ENCODE measurements at places on chromosomes 1 and 21.
A peak's percentile ranks its signal among the peaks of the same experiment; 100 is the strongest.

DNA sequence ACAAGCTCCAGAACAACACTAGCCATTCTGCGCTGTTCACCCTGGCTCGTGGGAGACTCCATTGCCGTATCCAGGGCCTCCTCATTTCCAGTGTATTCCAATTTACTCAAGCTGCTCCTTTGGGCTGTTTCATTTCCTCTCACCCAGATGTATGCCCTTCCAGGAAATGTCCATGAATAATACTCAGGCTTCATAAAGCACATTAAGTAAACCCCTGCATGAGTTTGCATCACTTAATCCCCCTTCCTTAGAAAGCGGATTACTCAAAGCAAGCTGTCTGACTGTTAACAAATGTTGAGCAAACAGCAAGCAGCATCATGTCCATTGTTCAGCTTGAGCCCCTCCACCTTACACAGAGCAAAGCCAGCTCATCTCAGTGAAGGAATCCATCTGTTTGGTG, 403.6 kb upstream of the PBX1 start:
- no peak for DNase-seq

- DNase-seq, result no peak
Measured at GRCh38 chr1:222523852-222524251, 24.1 kb downstream of the HHIPL2 start.

DNA sequence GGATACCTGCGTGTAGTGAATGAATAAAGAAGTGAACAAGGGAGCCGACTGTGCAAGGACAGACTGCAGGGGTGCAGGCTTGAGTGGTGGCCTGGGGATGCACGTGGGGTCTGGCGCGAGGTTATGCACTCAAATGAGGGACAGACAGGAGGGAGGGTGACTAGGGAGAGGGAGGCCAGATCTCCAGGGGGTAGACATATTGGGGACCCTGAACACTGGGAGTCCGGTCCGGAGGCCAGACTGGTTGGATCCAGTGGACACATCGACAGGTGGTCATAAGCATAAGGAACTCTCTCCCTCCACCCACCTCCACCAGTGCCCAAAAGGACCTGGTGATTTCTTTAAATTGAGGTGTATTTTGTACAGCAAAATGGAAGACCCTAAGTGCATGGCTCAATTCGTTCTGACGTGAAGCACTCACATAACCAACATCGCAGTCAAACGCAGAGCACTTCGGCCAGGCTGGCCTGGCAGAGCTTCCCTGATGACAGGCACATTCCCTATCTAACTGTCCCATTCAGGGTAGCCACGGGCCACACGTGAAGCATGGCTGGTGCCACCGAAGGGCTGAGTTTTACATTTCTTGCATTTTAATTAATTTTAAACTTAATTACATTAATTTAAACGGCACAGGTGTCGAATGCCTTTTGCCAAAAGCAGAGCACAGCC, 14.0 kb downstream of the WNT3A start:
- no peak for DNase-seq

DNA sequence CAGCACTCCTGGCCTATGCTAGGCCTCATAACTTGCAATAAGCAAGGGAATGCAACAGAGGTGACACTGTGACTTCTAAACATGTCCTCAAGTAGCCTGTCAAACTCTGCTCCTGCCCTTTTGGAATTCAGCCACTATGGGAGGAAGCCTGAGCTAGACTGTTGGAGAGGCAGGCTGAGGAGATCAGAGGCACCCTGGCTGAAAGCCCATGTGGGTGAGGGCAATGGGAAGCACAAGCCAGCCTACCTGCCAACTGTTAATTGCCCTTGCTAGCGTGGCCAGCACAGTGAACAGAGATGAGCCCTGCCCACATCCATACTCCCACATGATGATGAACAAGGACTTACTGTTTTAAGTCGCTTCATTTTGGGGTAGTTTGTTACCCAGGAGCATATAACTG, 17.7 kb downstream of the GNB1 start:
- DNase-seq, result peak; percentile 41

DNA sequence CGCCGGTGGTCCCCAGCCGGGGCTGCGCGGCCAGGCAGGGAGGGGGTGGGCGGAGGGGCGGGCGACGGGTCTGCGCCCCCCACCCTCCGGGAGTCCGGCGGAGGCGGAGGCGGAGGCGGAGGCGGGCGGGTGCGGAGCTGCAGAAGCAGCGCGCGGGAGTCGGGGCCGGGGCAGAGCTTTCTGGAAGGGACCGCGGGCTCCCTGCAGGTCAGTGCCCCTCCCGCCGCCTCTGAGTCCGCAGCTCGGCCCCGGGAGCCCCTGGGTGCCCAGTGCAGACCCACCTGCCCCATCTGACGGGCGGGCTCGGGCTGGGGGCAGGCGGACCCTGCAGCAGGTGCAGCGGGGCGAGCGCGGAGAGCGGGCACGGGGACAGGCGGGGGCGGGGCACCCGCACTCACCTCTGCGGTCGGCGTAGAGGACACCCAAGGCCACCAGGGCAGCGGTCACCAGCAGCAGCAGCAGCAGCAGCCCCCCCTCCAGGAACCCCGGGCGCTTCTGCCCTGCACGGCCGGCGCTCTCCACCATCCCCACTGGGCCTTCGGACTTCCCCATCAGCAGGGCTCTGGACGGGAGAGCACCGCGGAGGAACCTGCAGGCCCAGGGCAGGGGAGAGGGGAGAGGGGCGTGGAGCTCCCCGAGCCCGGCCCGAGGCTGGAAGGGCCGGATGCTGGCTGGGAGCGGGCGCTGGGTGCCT, 3.7 kb downstream of the MMEL1 start:
- DNase-seq, result no peak

DNA sequence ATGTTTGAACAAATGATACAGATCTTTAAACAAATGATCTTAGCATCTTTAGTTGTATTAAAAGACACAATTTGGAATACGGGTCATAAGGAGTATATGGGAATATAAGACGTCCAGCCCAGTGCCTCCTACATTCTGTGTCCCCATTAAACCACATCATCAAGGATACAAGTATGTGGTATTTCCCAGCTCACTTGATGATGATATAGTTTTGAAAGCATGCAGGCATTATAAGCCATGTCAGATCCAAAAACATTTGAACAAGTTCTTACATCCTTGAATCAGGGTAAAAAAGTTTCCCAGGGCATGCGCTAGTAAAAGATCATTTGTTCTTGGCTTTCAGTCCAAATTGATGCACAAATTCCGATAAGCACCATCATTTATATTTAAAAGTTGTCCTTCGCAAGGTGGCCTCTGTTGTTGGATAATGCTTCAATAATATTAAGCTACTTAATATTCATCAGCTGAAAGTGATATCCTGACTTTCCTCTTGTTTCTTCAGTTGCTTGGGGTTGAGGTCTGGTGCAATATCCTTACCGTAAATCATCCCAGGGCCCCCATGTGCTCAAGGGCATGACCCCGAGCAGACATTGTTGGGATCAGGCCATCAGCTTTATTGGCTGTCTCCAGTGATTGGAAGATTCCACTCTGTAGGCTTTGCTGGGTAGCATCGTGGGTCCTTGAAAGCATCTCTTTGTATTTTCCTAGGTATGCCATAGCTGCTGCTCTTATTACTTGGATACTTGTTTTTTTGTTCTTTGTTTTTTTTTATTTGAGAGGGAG, 61.8 kb downstream of the CENPF start:
- no peak for DNase-seq

DNA sequence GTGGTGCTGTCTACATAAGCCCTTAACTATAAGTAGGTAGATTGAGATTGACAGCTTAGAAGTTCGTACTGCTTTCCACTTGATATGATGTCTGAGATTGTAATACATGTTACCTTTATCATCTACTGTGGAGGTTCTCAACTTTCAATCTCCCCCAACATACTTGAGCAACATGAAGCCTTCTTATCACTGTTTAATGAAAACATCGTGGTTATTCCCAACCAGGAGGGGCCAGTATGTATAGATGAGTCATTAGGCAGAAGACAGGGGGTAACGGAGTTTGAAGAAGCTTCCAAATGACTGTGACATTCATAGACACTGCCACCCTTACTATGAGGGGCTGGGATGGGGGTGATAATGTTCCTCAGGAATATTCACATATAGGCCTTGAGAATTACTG, 36.0 kb downstream of the CENPF start:
- no peak for DNase-seq

DNA sequence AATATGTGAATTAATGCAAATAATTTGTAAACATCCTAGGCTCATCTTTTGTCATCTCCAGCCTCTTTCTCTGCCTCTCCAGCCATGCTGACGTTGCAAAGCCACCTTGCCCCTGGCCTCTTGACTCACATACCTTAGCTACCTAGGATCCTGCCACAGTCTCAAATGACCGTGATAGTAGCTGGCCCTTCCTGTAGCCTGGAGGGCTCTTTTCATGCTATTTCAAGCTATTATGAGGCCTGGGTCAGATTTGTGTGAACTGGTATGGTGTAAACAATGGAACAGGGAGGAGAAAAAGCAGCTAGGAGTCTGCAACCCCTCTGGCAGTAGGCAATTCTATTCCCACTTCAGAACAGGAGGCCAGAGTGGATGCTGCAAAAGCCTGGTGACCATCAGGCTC, 337.7 kb downstream of the DISC1 start:
- no peak for DNase-seq

GRCh38 chr1:180951186-180951745, 38.6 kb downstream of the KIAA1614 start:
- no peak for DNase-seq

- DNase-seq, result no peak
Measured at GRCh38 chr1:55311057-55311641, 96.0 kb upstream of the USP24 start.

DNA sequence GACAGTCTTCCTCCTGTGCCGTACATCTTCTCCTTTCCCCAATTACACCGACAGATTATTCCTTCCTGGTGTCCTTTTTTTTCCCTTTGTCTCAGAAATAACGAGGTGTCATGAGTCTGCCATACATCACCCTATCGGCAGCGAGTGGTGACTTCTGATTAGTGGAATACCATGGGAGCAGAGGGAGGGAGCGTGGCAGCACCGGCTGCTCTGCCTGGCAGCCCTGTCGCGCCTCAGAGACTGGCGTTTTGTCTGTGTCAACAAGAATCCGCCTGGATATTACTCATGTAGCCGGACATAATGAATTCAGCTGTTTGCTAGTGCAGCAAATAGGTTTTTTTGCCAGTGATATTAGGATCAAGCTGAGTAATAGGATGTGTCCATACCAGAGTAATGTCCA, 51.8 kb downstream of the UTP25 start:
- peak; percentile 42 for DNase-seq

- no peak for DNase-seq
Measured at GRCh38 chr1:41363591-41364320, 2.5 kb downstream of the FOXO6 start.

DNA sequence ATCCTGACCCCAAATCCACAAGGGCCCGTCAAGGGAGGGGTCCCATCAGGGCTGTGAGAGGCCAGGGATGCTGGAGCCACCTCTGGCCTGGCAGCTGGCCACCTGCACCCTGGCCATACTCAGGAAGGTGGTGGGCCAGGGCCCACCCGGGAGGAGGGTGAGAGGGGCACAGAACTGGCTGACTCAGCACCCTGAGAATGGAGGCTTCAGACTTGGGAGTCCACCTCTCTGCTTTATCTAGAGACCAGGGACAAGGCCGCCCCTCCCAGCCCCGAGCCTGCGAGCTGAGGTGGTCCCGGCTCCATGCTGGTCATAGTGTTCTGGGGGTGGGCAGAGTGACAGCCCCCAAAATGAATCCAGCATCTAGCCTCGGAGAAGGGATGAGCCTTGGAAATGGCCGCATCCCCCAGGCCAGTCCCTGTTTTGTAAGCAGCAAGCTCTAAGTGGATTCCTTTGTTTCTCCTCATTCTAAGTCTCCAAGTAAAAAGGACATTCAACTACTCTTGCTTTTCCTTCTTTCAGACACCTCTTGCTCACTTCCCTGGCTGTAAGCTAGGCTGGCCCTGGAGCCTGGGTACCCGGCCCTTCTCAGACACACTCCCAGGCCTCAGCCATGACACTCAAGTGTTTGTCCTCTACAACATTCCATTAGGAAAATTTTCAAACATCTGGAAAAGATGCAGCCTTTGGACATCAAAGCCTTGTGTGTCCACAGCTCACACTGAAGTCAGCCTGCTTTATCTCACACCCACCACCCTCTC, 12.3 kb downstream of the WNT3A start:
- DNase-seq, result no peak

- no peak for DNase-seq
Measured at GRCh38 chr1:206600527-206600926, 11.7 kb downstream of the EIF2D start.

DNA sequence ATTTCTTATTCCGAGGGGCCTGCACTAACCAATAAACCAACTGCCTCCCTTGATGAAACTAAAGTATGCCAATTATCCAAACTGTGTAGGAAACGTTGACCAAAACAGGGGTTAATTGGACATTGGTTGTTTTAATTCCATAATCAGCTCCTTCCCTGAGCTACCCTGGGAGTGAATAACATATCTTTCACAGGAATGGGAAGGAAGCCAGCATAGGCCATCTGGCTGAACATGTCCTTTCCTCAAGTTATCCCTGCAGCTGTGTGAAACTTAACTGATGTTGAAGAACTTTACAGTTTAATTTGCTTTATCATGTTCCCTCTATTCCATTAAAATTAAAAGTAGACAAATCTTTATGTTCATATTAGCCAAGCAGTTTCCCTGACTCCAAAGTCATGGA, 75.4 kb downstream of the NRIP1 start:
- DNase-seq, result no peak

- no peak for DNase-seq
Measured at GRCh38 chr1:228794810-228795209, 59.5 kb downstream of the RHOU start.

DNA sequence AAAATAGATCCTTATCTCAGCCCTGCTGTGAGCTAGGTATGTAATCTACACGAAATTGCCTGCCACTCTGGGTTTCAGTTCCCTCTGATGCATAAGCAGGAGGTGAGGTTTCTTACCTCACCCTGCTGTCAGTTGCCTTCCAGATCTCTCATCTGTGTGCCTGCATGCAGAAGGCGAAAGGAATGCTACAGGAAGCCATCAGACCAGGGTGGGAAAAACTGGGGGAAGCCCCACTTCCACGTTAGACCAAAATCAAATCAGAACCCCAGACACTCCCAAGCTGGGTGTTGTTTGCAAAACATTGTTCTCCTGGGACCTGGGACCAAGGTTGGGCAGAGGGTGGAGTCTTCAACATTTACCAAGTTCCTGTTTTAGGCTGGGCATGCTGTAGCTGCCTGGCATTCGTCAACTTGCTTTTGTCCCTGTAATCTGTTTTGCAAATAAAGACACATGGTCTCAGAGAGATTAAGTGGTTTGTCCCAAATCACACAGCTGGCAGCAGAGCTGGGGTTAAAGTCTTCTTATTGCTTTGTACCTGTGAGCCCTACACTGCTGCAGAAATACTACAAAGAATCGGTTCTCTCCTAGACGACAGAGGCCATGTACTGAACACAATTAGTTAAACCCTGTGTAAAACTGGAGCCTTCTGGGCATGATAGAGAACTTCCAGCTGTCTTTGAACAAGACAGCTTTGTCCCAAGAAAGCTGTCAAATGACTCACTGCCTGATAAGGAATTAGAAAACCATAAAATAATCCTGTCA, 389.7 kb upstream of the RUNX1 start:
- no peak for DNase-seq

- no peak for DNase-seq
Measured at GRCh38 chr1:10225573-10225972, 15.2 kb downstream of the KIF1B start.

GRCh38 chr1:3471356-3472087, 17.1 kb downstream of the ARHGEF16 start:
- no peak for DNase-seq

GRCh38 chr1:61054601-61054993, 27.8 kb upstream of the NFIA start:
- DNase-seq, result no peak

All from caudate nucleus (tissue), 63 donors.